ENCODE measurements at places on chromosomes 5 and 9. TPM values are rescaled to one million over a fixed set of nuclear protein-coding genes. Genes with fewer than 3 reads are reported as not detected.

The LECT2 gene
- total RNA-seq: not detected

The MSH3 gene
- total RNA-seq: 11.2 TPM

The PTPRD gene
- total RNA-seq: 65.2 TPM

The BNC2 gene
- 27.3 TPM for total RNA-seq

The DNLZ gene
- 29.3 TPM for total RNA-seq

Measured in epithelial cell of alveolus of lung (primary cell).